ENCODE measurements at places on chromosomes 4 and X.

DNA sequence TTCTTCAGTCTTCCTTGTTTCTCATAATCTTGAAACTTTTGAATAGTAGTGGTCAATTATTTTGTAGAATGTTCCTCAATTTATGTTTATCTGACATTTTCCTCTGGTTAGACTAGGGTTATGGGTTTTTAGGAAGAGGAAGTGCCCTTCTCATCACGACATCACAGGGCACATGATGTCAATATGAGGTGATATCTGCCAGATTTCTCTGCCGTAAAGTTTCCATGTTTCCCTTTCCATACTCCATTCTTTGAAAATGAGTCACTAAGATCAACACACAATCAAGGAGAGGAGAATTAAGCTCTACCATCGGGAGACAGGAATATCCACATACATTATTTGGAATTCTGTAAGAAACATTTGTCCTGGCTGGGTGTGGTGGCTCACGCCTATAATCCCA is 28.4 kb downstream of the RP2 start:
- DNase-seq, result peak; percentile 67

DNA sequence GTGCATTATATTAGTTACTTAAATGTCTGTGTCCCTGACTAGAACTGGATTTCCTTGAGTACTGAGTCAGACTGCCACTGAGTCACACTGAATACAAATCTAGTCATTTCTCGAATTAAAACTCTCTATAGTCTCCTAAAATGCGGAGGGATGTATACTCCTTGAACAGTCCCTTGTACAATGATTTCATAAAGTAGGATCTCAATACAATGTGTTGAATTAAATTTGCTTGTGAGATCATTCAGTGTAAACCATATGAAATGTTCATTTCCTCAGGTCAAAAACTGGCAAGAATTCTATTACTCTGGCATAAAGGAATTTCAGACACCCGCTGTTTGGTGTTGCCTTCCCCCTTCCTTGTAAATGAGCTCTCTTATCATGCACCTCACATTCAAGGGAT is 17.5 kb upstream of the FAM241A start:
- DNase-seq, result peak; percentile 57

GRCh38 chr4:158121161-158121579 is 51.7 kb downstream of the GASK1B start:
- DNase-seq, result peak; percentile 99

DNA sequence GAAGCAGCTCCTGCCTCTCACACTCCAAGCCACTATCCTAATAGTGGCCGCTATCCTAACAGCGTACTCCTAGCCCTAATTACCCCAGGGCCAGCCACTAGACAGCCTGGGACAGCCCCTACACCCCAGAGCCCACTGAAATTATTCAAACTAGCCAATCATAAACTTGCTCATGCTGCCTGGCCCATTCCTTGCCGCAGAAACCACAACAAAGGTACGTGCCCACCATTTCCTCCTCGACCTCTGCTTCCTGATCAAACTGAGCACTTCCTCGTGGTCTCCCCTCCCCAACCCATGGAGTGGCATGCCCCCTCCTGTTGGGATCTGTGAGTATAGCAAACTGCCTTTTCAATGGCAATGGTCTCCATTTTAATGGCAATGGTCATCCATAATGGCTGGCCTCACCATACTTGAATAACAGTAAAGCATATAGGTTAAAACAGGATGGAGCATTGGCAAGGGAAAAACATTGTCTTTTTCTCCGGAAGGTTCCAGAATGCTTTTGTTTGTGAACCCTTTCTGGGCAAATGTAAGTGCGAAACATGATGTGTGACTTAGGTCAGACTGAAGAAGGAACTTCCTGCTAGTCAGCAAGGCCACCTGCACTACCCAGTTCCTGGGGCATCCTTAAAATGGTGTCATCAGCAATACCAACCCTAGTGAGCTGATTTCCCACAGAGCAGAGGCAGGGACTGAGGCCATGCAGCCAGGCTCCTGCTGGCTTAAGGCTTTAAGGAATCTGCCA is 107.1 kb upstream of the ATP6AP2 start:
- DNase-seq, result no peak

GRCh38 chr4:52197306-52197705 is 146.2 kb downstream of the SPATA18 start:
- no peak for DNase-seq

GRCh38 chrX:131626681-131627296 is 82.9 kb downstream of the OR13H1 start:
- peak; percentile 23 for DNase-seq

DNA sequence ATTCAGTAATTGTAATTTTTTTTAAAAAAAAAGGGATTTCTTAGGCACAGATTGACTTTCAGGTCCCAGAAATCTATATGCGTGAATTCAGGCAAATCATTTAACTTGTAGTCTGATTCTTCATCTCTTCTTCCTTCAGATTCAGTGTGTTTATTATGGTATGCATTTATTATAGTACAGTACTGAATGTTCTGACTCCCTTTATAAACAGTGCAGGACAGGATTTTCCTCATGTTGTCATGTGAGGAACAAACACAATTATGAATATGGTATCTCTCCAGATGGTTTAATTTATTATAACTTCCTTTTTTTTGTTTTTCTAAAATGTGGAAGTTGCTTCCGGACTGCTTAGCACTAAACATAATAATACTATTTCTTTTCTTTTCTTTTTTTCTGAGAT is 54.2 kb downstream of the RPS3A start:
- no peak for DNase-seq

- DNase-seq, result no peak
These were observed 19.6 kb downstream of the FAT1 start for GRCh38 chr4:186704057-186704456.

- DNase-seq, result peak; percentile 19
These were observed 173.2 kb downstream of the MGST2 start for GRCh38 chr4:139838811-139839210.

GRCh38 chr4:140762202-140762601 is 6.0 kb upstream of the TBC1D9 start:
- no peak for DNase-seq

- peak; percentile 71 for DNase-seq
These were observed 54.5 kb downstream of the HTT start for GRCh38 chr4:3128976-3129375.

DNA sequence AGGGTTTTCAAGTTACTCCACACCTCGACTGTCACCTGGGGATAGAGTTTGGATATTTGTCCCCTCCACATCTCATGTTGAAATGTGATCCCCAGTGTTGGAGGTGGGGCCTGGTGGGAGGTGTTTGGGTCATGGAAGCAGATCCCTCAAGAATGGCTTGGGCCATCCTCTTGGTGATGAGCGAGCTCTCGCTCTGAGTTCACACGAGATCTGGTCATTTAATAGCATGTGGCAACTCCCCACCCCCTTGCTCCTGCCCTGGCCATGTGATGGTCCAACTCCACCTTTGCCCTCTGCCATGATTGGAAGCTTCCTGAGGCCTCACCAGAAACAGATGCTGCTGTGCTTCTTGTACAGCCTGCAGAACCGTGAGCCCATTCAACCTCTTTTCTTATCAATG is 8.3 kb downstream of the CTAG1A start:
- DNase-seq, result no peak

- DNase-seq, result no peak
These were observed 42.0 kb downstream of the TEC start for GRCh38 chr4:48227662-48228061.

GRCh38 chr4:39621582-39621981 is 17.1 kb downstream of the SMIM14 start:
- DNase-seq, result peak; percentile 93

DNA sequence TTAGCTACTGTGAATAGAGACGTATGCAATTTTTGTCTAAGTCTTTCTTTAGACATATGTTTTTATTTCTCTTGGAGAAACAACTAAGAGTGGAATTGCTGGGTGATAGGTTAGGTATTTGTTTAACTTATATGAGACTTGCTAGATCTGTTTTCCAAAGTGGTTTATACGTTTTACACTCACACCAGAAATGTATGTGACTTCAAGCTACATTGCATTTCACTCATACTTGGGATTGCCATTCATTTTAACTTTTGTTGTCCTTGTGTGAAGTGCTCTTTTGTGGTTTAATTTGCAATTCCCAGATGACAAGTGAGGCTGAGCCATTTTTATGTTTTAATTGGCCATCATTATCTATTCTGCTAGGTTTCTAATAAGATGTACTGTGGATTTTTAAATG is 817.2 kb downstream of the GLUD2 start:
- DNase-seq, result no peak

GRCh38 chr4:145602129-145602760 is 16.9 kb upstream of the MMAA start:
- DNase-seq, result no peak
